ENCODE measurements at places on chromosomes 7 and 10.

DNA sequence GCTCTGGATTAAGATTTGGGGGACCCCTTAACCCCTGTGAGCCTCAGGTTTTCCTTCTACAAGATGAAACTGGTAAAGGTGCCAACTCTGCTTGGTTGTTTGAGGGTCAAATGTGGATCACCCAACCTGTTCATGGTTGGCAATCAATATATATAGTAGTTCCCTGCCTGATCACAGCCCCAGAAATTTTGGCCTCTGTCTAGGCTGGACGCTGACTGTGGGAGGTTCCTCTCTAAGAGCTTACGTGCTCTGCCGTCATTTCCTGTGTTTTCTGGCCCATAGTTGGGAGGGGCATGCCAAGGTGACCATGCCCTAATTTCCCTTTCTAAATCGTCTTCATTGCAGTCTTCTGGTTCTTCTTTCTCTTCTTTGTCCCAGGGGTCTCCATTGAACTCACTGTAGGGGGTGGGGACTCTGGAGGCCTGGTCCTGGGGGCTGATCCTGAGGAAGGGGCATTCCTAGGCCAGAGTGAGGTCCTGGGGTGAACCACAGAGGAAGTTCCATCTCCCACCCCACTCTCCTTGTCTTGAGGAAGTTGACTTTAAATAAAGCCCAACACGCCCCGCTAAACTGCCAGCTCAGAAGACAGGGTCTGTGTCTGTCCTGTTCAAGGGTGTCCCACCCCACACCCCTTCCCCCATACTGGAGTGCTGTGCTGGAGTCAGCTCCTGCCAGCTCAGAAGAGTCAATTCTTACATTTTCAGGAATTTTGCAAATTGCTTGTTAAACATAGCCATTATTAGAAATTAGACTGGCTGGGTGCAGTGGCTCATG lies 98.9 kb upstream of the SDK1 start:
- DNase-seq: peak; percentile 9

DNA sequence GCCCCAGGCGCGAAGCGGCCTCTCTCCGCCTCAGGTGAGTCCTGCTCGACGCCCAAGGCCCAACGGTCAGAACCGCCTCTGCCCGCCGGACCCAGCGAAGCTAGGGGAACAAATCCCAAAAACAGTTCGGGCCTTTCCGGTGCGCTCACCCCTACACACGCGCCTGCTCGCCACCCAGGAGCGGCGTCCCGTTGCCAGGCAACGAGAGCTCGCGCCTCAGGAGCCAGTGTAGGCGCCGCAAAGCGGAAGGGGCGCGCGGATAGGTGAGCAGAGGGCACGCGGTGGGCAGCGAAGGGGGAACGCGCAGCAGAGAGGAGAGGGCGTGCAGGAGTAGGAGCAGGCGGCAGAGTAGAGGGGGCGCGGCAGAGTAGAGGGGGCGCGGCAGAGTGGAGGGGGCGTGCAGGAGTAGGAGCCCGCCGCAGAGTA lies at the start of the genes DYDC1 and DYDC2:
DYDC1 (minus strand) TSS at position 193 of the 426 bp plus-strand sequence. CDS start 4,154 bp downstream, outside the sequence.
DYDC2 (plus strand) TSS at position 219 of the 426 bp plus-strand sequence. CDS start 5,663 bp downstream, outside the sequence.
- peak; percentile 25 for DNase-seq

DNA sequence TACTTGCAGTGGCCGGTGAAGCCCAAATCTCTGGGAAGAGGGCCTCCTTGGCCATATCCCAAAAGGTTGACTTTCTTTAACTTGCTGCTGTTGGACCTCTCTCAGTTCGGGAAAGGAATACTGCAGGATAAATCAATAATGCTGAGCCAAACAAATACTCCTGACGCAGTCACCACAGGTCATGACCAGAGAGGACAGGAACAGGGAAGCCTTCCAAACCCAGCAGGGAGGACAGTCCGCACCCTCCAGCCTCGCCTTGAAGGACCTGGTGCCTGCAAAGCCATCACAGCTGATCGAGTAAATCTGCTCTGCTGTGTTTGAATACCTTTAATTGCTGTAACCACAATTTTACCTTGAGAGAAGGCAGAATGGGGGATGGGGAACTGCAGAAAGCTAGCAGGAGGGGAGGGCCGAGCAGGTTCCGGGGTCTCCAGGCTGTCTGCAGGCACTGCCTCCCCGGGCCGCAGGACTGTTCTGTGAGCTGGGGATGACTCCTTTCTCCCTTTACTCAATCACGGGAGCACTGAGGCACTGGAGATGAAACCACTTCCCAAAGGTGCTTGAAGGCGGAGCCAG lies 20.8 kb upstream of the INSIG1 start:
- no peak for DNase-seq

DNA sequence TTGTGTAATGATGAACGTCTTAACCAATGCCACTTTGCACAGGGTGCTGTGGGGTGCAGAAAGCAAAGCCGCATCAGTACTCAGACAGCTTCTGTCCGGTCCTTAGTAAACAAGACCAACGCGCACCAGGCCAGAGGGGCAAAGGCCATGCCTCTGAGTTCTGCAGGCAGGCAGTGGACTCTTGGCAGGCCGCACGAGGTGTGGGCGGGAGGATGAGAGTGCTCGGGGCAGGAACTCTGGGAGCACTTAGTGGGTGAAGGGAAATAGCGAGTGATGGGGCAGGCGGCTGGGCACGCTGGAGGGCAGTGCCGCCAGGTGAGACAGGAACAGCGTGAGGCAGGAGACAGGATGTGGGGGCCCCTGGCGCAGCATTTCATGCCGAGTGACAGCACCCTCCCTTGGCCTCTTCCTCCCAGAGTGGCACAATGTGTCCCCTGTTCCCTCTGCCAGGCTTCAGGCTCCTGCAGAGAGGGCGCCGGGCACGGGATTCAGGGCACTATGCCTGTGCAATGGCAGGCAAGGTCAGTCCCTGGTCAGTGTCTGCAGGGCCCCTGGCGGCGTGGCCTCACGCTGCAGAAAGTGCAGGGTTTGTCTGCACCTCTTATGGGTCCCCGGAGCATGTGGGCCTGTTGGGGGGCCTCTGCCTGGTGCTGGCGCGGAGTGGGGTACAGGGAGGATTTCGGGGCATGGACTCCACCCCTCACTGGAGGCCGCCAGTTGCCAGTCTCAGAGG lies 60.4 kb downstream of the VIPR2 start:
- no peak for DNase-seq

- DNase-seq: no peak
These were observed 228.7 kb upstream of the CCDC6 start for GRCh38 chr10:60135020-60135419.

DNA sequence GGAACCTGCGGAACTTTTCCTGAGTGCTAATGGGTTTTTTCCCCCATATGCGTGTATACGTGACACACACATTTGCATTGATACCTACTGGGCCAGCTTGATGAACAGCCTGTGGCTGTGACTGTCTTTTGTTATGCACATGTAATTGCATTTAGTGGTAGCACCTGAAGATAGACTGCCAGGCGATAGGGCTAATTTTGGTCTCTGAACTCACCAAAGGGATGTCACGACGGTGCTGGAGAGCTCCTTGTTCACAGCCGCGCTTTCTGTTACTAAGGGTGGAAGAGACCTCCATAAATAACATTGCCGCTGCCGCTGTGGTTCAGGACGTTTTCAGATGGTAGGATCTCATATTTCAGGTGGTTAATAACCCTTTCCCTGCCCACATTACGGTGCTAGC lies 133.2 kb downstream of the CAMK1D start:
- no peak for DNase-seq

DNA sequence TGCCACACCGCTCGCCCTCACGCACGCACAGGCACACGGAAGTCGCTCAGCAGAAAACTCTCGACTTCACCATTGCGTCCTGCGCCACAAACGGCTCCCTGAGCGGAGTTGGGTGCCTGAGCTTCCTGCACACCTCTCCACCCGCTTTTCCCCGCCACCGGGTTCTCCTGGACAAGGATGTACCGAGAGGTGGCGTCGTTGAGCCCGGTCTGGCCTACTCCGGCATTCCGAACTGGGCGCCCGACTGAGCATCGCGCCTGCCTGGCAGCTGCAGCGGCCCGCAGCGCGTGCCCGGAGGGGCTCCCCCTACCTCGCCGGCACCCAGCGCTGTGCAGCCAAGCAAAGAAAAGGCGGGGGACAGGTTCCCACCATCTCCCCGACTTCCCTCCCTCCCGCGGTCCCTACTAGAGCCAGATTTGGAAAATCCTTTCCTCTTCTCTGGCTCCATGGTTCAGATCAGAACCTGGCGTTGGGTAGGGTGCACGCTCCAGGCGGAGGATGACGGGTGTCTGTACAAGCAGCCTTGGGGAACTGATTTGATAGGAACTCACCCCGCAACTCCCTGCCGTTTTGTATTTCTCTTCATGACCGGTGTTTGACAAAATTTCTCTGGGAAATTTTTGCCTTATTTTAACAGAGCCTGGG lies 1.7 kb downstream of the SORCS3 start:
- DNase-seq: no peak

DNA sequence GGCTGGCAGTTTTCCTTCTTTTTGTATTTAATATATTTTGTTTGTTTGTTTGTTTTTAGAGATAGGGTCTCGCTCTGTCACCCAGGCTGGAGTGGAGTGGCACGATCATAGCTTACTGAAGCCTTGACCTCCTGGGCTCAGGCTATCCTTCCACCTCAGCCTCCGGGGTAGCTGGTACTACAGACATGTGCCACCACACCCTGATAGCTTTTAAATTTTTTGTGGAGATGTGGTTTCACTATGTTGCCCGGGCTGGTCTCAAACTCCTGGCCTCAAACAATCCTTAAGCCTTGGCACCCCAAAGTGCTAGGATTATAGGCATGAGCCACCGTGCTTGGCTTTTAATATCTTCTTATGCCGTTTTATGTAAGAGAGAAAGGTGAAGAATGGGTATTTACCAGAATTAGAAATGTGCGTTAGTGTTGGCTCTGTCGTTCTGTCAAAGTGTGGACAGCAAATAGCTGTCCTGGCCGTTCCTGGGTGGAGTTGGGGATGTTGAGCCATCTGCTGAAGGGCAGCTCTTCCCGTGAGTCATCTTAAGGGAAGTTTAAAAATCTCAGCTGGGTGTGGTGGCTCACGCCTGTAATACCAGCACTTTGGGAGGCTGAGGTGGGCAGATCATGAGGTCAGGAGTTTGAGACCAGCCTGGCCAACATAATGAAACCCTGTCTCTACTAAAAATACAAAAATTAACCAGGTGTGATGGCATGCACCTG lies 14.8 kb downstream of the OGDH start:
- peak; percentile 83 for DNase-seq

GRCh38 chr10:98242823-98243222 lies 25.2 kb downstream of the LOXL4 start:
- peak; percentile 45 for DNase-seq

DNA sequence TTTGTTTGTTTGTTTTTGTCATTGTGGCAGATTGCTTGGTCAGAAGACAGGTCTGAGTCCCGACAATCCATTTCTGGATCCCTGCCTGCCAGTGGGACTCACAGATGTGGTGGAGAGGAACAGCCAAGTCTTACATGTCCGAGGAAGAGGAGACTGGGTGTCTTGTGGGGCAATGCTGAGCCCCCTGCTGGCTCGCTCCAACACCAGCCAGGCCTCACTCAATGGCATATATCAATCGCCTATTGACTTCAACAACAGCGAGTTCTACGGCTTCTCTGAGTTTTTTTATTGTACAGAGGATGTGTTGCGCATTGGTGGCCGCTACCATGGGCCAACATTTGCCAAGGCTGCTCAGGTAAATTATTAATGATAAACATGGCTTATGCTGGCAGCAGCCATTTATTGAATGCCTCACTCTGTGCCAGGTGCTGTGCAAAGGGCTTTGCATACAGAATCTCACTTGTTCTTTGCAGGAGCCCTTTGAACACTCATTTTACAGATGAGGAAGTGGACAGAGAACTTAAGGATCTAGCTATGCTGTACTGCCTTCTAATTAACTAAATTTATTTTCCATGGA lies 33.3 kb downstream of the COX15 start:
- no peak for DNase-seq

- DNase-seq: no peak
These were observed 32.2 kb upstream of the CUBN start for GRCh38 chr10:17161775-17162174.

GRCh38 chr7:17745610-17746009 lies 194.7 kb downstream of the SNX13 start:
- no peak for DNase-seq

DNA sequence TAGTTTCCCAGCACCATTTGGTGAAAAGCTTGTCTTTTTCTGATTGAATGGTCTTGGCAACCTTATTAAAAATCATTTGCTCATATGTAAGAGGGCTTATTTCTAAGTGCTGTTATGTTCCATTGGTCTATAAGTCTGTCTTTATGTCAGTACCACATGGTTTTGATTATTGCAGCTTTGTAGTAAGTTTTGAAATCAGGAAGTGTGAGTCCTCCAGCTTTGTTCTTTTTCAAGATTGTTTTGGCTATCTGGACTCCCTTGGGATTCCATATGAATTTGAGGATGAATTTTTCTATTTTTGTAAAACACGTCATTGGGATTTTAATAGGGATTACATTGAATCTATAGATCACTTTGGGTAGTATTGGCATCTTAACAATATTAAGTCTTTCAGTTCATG lies 5.4 kb downstream of the KIF11 start:
- DNase-seq: peak; percentile 36

- DNase-seq: peak; percentile 25
These were observed 76.7 kb downstream of the ZEB1 start for GRCh38 chr10:31395695-31396094.

DNA sequence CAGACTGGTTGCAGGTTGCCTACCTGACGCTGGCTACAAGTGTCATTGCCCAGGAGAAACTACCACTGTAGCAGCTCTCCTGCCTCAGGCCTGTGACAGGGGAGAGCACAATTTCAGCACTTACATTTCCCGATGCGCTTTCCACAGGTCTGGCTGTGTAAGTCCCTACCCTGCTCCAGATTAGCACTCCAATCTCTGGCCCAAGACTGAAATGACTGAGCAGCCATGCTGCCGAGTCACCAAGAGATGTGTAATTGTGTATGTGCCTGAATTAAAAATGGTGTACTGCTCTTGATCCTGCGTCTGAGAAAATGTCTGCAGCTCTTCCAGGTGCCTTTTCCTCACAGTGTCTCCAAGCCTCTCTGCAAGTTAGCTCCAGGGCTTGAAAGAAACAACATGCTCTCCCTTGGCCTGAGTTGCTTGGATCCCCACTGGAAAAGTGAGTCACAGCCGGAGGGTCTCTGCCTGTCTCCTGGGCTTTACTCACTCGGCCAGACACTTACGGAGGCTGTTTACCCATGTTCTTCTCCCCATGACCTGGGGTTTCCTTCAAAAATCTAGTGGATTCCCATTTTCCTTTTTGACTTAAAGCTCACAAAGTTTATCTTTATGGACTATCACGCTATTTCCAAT lies 1001.7 kb upstream of the KCND2 start:
- no peak for DNase-seq

DNA sequence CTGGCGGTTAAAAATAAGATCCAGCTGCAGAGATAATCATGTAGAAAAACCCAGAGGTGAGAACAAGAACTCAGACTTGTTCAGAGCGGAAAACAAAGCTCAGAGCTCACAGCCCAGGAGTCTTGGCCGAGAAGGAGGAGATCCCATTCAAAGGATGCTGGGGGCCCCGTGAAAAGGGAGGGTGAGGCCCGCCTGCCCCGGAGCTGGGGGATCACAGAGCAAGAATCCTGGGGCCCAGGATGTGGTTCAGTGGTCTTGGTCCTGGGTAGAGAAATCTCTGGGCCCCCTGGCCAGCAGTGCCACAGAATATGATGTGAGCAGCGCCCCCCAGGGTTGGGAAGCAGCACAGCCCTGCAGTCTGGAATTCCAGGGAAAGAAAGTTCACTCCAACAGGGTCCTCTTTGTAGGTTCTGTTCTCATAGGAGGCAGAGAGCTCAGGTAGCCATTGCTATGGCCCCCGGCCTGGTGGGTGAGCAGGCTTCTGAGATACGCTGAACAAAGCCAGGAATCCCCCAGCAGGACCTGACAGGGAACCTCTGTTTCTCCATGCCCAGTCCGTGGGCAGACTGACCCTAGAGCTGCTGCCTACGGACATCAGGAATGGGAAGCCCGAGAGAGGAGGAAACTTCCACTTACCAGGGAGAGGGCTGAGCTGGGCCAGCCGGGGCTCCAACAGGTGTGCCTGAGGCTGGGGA lies 77.7 kb upstream of the GNA12 start:
- DNase-seq: no peak

GRCh38 chr7:143390104-143390772 lies 9.1 kb downstream of the ZYX start:
- DNase-seq: peak; percentile 35

All from cardiac fibroblast (primary cell).